ENCODE measurements at places on chromosomes 7 and 10.
A peak's percentile ranks its signal among the peaks of the same experiment; 100 is the strongest.

- DNase-seq = no peak
Observed at GRCh38 chr7:155785536-155785935, 26.7 kb downstream of the SHH start.

DNA sequence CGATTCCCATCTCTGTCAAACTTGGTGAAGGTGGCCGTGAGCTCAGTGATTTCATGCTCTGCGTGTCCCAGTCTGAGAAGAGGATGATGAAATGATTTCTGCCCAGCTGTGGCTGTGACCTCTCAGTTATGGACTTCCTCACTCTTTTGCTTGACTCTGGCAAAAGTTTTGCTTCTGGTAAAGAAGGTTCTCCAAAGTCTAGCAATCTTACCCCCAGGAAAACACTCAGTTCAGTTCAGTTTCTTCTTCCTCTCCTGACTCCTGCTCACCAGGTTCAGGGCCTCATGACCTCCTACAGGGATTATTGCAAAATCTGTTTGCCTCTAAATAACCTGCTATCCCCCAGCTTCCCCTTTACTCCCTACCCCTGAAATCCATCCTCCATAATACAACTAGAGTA is 4.9 kb upstream of the BLOC1S2 start:
- DNase-seq = no peak

DNA sequence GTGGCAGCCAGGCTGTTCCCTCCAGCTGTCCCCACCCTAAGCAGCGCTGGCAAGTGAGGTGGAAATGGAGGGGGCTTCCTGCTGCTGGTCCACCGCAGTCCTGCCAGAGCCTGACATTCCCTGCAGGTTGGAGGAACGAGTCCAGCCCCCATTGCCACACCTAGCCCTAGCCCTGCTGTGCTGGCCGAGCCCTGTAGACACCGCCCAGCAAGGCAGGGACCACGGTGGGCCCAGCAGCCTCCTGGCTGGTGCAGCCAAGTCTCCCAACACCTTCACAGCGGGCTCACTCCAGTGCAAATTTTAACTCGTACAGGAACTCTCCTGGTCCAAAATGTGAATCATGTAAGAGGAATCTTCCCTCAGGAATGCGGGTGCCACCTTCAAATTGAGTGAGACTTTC is 116.3 kb downstream of the PAXIP1 start:
- DNase-seq = no peak

- DNase-seq = no peak
Observed at GRCh38 chr7:157676001-157676400, 339.2 kb downstream of the DNAJB6 start.

GRCh38 chr10:15879058-15879457 is 18.8 kb upstream of the MINDY3 start:
- DNase-seq = no peak

GRCh38 chr7:70614237-70615045 is 517.5 kb upstream of the GALNT17 start:
- DNase-seq = no peak

DNA sequence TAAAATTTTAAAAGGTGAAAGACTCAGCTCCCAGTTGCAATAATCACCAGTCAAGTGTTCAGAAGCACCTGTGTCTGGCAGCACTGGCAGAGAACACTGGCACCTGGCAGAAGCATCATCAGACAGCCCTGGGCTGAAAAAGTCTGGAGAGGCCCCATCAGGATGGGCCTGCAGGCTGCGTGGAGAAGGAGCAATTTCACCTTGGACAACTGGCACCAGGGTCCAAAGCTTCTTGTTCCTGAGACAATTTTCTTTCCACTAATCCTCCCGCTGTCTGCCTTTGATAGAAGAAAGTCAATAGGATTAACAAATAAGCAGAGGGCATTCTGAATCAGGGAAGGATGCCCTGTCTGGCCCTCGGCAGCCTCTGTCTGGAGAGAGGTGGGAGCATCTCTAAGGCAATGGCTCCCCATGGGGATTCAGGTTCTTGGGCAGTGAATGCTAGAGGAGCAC is 6.5 kb downstream of the COBL start:
- no peak for DNase-seq

DNA sequence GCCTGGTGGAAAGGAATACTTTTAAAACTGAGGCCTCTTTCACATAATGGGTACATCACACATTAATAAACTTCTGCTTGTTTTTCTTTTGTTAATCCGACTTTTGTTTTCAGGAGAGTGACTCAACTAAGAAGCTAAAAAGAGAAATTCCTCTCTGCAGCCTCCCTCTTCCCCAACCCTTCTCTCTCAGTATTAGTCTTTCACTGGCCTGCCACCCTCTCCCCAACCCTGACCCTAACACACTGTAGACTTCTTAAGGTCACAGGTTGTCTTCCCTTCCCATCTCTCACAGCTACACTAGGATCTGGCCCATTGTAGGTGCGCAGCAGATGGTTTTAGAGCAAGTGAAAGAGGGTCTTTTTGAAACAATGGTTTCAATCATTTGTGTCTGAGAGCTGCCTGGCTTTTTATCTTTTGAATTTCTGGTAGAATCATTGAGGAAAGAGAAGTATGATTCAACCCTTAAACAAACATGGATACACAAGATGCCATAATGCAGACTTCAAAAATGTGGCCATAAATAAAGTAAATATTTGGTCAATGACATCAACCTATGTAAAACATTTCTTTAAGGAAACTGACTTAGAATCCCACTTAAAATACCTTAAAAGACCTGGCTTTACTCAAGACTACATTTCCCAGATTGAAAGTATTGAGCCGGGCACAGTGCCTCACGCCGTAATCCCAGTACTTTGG is 17.9 kb upstream of the FFAR4 start:
- no peak for DNase-seq

DNA sequence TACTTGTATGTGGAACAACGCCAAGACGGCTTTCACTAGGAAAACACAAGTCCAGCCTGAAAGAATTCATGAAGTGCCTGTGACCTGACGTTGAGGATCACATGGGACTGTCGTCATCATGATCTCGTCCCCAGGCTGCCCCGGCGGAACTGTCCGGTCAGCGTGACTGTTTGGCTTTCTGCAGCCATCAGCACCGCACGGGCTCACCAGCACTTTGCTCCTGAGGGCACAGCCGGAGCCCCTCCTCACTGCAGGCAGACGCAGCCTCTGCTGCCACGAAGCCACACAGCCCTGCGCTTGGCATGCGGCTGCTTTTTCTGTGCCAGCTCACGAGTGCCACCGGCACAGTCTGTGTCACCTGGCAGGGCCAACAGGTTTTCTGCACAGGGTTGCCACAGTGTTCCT is 9.4 kb upstream of the GET4 start:
- no peak for DNase-seq

- DNase-seq = no peak
Observed at GRCh38 chr7:85475071-85475470, 288.2 kb upstream of the SEMA3D start.

- no peak for DNase-seq
Observed at GRCh38 chr10:31999070-31999660, 57.1 kb downstream of the KIF5B start.

DNA sequence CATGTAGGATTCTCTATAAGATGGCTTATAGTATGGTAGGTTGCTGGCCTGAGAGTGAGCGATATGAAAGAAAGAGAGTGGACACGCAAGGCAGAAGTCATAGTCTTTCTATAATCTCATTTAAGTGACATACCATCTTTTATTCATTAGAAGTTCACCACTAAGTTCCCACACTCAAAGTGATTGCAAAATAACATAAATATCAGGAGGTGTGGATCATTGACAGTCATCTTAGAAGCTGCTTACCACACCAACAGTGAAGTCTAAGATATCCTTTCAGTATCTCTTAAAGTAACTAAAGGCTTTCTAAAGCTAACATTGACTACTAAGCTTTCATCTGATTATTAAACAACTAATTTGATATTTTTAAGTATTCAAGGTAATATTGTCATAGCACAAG is 36.9 kb upstream of the GNAI1 start:
- no peak for DNase-seq

DNA sequence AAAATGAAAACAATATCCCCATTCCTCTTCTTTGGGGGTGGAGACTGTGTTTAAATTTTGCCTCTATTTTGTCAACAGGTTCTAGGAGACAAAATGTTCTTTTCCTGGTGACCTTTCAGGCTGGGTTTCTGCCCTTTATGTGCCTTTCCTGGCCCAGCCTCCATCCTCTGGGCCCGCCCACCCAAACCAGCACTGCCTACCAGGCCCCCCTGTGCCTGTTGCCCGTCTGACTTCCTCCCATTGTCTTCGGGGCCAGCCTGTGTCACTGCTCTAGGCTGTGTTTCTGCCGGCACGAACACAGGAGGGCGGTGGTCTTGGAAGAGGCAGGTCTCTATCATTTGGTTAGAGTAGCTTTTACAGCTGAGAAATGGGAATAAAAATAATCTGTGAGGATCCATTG is 13.9 kb downstream of the TSPAN14 start:
- DNase-seq = peak; percentile 74

- DNase-seq = no peak
Observed at GRCh38 chr7:22660732-22661131, 66.3 kb upstream of the IL6 start.

- DNase-seq = no peak
Observed at GRCh38 chr10:99880080-99880835, 97.8 kb downstream of the ABCC2 start.

GRCh38 chr10:22476601-22477321 is 131.5 kb downstream of the SPAG6 start:
- DNase-seq = no peak

DNA sequence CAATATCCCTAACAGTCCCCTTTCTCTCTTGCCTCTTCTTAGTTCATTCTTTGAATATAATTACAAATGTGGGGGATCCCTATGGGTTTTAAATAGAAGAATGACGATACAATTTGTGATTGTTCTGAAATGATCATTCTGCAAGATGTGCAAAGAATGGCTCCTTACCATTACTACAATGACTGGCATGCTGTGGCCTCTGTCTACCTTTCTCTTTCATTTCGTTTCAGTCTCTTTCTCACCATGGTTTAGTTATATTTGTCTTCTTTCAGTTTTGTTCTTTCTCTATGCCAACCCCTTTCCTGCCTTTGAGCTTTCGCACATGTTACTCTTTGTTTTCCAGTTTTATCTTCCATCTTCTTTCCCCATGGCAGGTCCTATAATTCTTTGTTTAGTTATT is 176.5 kb downstream of the SUGCT start:
- DNase-seq = no peak

DNA sequence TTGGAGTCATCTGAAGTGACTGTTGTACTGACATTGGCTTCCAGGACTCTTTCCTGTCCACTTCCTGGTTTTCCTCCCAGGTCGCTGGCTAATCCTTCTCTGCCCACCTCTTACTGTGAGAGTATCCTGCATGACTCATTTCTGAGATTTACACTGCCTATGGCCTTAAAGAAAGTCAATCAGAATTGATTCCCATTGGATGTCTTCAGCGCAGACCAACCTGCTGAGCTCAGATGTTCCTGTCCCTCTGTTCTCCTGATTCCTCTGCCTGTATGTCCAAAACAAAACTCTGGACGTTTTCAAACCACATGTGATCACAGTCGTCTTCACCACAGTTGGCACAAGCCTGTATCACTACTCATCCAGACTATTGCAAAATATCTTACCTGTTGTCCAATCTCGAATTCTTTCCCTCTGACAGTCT is 262.1 kb downstream of the CREB5 start:
- no peak for DNase-seq

DNA sequence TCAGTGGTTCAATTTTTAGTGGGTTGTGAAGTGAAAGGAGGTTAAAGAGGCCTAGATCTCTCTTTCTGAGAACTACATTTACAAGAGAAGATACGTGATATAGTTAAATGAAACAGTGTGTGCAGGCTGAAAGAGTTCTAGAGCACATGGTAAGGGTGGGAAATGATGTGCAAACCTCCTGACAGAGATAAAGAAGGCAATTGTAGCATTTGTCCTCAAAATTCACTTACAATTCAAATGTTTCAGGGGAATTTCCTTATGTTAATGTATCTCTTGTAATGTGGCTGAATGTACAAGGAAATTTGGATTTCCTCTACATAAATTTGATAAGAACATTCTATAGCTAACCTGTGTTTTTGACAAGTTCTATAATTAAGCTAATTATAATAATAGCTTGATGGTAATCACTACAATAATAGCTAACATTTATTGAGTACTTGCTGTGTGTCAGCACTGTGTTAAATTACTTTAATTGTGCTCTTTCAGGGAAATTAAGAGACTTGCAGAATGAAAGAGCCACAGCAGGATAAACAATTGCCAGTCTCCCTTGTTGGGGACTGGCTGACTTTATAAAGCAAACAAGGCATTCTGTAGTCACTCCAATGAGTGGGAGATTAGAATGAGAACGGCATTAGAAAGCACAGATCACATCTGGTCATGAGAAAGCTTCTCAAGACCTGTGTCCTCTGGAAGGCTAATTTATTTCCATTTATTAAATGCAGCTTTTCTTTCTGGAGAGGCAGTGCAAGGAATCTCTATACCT is 139.7 kb upstream of the TMEM72 start:
- no peak for DNase-seq

GRCh38 chr10:89250865-89251408 is 638 bp downstream of the LIPA start:
- no peak for DNase-seq

DNA sequence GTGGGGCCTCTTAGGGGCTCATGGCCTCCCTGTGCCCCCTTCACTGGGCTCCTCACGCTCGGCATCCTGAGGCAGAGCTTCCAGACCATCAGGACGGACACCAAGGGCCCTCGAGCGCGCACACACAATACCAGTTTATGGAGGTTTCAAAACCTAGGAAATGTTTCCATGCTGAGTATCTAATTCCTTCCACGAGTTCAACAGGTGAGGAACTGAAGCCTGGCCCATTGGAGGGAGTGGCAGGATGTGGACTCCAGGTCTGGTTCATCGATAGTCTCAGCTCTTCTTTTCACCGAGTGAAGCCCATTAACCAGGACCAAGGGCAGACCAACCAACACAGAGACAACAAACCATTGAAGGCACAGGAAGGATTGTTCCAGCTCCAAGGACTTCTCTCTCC is 336.7 kb upstream of the SHH start:
- DNase-seq = no peak

DNA sequence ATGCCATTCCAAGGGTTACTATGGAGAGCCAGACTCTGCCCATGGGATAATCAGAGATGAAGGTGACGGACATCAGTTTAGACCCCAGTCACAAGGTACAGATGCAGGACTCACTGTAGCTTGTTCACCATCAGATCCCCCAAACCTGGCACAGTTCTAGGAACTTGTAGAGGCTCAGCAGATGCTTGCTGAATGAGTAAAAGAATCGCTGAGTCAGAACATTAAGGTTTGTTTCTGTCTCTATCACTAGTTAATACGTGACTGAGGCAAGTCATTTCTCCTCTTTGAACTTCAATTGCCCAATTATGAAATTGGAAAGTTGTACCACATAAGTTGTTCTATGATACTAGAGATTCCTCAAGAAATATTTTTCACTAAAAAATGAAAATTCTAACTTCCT is 65.1 kb downstream of the PPP1R3C start:
- DNase-seq = no peak

- no peak for DNase-seq
Observed at GRCh38 chr10:12629767-12630165, 280.4 kb downstream of the CAMK1D start.

GRCh38 chr7:69638674-69639073 is 40.4 kb downstream of the AUTS2 start:
- DNase-seq = no peak

- DNase-seq = no peak
Observed at GRCh38 chr10:3955955-3956617, 171.1 kb upstream of the KLF6 start.

GRCh38 chr10:78952686-78953085 is 116.1 kb upstream of the ZMIZ1 start:
- DNase-seq = no peak

Data from activated gamma-delta T cell treated with Interleukin-2 at 50 U/mL for 16 hours (primary cell).